ENCODE measurements at places on chromosomes 3 and 15.
A peak's percentile ranks its signal among the peaks of the same experiment; 100 is the strongest.

- DNase-seq: no peak
These were observed 980.3 kb downstream of the EPHA3 start for GRCh38 chr3:90087703-90088102.

DNA sequence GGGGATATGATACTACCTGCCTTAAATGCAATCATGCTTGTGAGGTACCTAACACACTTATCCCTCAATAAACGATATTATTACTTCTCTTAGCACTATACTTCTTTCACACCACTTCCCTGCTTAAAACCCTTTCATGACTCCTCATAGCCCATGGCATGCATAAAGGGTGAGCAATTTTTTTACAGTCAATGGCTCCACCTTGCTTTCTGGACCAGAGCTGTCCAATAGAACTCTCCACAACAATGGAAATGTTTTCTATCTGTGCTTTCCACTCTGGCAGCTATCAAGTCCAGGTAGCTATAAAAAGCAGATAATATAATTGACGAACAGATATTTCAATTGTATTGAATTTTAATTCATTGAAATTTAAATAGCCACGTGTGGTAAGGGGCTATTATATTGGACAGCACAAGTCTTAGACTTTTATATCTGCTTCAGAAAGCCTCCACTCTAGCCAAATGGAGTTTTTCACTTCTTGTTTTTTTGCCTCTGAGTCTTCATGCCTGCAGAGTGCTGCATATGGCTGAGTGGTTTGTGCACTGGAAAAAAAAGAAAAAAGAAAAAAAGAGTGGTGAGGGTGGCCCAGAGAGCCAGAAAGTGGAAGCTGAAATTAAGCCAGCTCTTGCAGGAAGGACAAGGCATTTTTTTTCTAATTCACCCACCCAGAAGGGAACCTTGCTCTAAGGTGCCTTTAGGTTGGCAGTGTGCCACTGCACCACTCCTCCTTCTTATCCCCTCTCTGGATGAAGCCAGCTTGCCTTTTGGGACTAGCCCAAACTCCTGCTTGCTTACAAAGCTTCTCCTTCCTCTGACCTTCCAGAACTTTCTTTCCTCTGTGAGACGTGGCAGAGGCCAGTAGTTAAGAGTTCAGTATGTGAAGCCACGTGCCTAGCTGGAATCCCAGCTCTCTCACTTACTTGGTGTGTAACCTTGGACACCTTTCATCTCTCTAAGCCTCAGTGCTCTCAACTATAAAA, 239.0 kb upstream of the LRTM1 start:
- DNase-seq: no peak

DNA sequence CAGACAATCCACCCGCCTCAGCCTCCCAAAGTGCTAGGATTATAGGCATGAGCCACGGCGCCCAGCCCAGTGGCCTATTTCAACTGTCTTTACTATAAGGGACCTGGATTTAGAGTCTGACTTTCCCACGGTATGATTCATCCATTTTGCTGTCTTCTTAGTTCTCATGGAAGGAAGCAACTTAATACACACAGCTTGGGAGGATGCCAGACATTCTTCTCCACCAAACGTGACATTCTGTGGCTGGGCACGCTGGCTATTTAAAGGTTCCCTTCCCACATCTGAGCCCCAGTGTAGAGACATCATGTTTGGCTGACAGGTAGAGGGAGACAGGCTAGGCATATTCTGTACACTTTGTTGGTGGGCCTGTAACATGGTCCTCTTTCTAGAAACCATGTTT, 26.2 kb downstream of the FAM43A start:
- no peak for DNase-seq

DNA sequence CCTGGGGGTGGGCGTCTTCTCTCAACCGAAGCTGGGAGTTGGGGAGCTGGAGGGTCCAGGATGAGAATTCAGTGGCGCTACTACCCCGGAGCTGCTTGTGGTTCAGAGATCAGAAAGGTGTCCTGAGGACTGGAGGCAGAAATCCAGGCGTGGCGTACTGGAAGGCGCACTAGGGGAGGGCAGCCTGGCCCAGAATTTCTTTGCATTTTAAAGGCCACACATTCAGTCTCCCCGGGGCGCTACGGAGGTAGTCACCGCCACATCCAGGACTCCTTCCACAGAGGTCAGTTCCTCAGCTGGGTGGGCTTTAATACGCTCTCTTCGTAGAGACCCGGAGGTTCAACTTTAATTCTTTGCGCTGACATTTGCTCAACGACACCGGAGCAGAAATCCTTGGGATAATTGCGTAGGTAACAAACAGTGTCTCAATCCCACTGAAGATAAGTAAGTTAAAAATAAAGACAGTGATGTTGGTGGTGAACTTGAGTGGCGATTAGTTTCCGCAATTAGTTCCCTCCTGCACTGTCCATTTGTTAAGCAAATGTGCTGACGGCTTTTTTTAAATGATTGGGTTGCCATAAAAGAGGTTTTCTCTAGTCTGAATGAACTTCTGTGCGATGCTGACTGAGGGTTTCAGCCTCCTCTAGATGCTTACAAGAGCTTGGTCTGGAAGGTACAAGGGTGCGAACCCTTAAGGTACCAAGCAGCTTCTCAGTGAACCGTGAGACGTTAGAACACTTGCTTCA, 535 bp downstream of the MCTP2 start:
- DNase-seq: peak; percentile 33

DNA sequence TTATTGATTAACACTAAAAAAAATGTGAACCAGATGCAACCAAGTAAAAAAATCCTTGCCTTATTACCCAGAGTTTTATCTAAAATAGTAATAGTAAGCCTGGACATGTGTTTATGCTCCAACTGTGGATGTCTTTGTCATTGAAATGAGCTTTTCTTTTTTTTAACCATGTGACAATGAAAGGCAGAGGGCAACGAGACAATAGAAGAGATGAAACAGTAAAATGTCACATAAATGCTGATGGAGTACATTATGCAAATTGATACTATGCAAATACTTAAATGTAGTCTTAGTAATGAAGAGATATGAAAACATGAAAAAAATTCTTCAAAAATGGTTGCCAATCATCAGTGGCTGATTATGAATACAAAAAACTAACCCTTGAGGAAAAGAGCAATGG, 20.5 kb upstream of the CHMP2B start:
- no peak for DNase-seq

- DNase-seq: no peak
These were observed 20.2 kb upstream of the SLC6A20 start for GRCh38 chr3:45816544-45816943.

DNA sequence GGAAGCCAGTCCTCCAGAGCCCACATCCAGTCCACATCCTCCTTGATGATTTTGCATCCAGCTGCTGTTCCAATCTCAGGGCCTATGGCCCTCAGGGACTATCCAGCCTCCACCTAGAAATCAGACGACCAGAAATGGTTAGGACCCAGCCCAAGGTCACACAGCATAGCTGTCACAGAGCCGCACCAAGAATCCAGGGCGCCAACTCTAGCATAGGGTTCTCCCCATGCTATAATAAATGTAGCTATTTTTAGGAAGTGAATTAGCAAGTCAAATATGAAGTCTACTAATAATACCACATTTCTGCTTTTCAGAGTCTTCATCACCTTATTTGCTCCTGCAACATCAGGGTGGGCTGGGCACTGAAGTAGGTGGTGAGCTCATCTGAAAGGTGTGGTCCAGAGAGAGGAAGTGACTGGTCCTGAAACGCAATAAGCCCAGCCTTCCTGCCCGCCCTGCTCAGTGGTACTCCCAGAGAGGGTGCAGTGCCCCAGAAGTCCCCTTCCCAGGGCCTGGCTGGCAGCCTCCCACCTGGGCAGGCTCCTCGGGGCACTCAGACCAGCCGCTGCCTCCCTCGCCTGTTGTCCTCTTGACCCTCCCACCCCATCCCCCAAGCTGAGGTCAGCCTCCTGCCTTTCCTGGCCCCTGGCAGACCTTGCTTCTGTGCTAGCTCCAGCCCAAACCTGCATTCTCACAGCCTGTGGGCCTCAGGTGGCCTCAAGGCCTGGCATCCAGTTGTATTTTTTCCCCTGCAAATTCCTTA, 17.6 kb upstream of the CYP11A1 start:
- peak; percentile 83 for DNase-seq

- no peak for DNase-seq
These were observed 7.4 kb upstream of the CAPN7 start for GRCh38 chr3:15198686-15199085.

- DNase-seq: no peak
These were observed 8.1 kb upstream of the GATM start for GRCh38 chr15:45386420-45386819.

GRCh38 chr15:29849218-29849617, 26.9 kb upstream of the TJP1 start:
- no peak for DNase-seq

DNA sequence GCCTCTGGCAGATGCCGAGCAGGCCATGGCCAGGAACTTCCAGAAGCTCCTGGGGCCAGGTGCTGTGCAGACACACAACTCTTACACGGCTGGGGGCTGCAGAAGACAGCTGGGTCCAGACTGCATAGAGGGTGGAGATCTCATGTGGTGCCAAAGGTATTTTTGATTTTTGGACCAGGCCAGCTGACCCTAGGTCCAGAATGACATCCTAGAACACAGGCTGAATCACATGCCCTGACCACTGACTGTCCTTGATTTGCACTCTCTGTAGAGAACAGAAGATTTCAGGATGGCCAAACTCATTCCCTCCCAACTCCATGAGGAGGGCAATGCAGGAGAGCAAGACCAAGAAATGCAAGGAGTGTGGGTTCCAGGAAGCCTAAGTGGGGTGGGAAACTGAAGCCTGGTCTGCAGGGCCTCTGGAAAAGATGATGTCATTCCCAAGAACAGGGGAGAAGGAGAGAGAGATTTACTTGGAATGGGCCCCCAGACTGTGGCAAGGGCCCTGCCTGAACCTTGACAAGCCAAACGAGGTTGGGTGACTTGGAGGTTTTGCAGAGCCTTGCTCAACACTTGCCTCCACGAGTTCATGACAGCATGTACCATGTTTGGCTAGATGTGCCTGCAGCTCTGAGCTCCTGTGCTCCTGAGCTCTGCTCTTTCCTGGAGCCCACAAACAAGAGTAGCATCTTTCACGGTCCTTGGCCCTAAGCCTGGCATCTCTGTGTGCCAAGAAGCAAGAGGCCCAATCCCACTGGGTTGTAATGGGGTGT, 38.5 kb upstream of the CTSH start:
- no peak for DNase-seq

GRCh38 chr3:36282766-36283165, 97.5 kb upstream of the STAC start:
- no peak for DNase-seq

- no peak for DNase-seq
These were observed at the start of gene CIDEC for GRCh38 chr3:9879830-9880549. CIDEC (minus strand) TSS chr3:9880253; CDS start chr3:9878486, 1,767 bp downstream.

DNA sequence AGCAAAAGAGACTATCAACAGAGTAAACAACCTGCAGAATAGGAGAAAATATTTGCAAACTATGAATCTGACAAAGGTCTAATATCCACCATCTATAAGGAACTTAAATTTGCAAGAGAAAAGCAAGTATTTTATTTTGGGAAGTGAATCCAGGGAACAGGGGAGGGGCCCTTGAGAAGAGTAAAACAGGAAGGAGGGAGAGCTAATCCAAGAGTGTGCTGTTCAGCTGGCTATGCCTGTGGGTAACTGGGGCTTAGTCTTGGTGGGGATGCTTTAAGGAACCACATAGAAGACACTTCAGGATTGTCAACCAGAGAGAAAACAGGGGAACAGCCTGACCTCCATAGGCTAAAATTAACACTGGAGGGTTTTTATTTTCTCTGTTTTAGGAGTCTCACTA, 3.9 kb upstream of the HHLA2 start:
- no peak for DNase-seq

GRCh38 chr3:196765454-196765853, 25.8 kb downstream of the PAK2 start:
- no peak for DNase-seq

- DNase-seq: no peak
These were observed 78.0 kb downstream of the GMPS start for GRCh38 chr3:155948476-155948875.

GRCh38 chr3:194779729-194780224, 94.1 kb downstream of the FAM43A start:
- DNase-seq: no peak

DNA sequence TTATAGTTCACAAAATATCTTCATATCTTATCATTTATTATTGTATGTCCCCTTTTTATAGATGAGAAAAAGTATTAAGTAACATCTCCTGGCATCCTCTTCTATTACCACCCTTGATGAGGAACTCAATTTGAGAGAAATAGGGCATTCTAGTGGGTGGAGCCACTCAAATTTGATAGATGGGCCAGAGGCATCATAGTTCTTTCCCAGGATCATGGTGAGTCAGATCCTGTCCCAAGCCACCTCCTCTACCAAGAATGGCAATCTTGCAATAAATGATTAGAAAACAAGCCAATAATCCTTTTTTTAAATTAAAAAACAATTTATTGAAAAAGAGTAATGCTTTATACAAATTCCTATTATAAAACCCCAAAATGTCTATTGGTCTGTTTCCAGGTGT, 16.8 kb downstream of the CLDN1 start:
- no peak for DNase-seq

DNA sequence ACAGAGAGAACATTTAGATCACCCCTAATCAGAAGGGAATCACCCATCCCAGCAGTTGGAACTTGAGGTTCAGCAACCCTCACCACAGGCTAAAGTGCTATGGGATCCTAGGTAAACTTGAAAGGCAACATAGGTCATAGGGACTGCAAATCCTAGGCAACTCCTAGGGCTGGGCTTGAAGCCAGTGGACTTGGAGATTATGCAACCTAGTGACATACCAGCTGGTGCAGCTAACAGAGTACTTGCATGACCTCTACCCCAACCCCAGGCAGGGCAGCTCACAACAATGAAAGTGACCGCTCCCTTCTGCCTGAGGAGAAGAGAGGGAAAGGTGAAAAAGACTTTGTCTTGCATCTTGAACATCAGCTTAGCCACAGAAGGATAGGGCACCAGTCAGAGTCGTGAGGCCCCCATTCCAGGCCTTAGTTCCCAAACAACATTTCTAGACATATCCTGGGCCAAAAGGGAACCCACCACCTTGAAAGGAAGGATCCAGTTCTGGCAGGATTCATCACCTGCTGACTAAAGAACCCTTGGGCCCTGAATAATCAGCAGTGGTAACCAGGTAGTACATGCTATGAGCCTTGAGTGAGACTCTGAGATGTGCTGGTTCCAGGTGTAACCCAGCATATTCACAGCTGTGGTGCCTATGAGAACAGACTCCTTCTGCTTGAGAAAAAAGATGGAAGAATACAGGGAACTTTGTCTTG, 37.6 kb upstream of the FBN1 start:
- no peak for DNase-seq

- no peak for DNase-seq
These were observed 66.2 kb downstream of the RPLP1 start for GRCh38 chr15:69518806-69519205.

DNA sequence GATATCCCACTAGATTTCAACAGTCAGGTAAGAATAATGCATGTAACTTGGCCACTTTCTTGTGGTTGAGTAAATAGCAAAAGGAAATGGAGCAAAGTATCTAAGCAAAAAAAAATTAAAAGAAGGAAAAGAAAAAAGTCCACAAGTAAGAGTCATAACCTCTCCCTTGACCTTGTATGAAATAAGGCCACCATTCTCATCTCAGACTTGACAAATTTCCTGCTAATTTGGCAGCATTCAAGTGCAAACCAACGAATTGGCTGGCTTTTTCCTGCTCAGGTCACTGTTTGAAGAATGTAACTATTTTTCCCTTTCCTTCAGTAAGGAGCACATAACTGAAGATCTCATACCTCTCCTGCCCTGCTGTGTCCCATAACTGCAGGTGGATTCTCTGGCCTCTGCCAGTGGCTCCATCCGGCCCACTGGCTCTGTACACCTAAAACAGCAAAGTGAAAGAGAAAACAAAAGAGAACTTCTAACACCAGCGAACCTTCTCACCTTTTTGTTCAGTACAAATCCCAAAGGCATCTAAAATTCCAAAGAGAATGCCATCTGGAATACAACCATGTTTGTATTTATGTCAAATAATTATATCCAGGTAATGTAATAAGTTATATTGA, 33.4 kb upstream of the RSL24D1 start:
- no peak for DNase-seq

All from activated naive CD4-positive, alpha-beta T cell treated with anti-CD3 and anti-CD28 coated beads for 36 hours (primary cell).